Panc1 (cell line): ENCODE measurements at places on chromosomes 1 and 21. TPM values are rescaled to one million over a fixed set of nuclear protein-coding genes. Genes with fewer than 3 reads are reported as not detected.

Gene SAMD13
- 2.2 TPM for total RNA-seq

Gene B4GALT3
- total RNA-seq, result 28.6 TPM

Gene LMO4
- total RNA-seq, result 38.3 TPM

Gene ZNF684
- 5.3 TPM for total RNA-seq

Gene SEMA6C
- 5.7 TPM for total RNA-seq

Gene LENEP
- total RNA-seq, result 0.67 TPM

Gene C1QB
- 0.33 TPM for total RNA-seq

Gene ESRRG
- not detected for total RNA-seq

Gene CACNA1S
- total RNA-seq, result not detected

Gene SLAMF8
- not detected for total RNA-seq

Gene DDOST
- total RNA-seq, result 337 TPM

Gene ATP1B1
- 118 TPM for total RNA-seq

Gene OR10J1
- total RNA-seq, result not detected

DNA sequence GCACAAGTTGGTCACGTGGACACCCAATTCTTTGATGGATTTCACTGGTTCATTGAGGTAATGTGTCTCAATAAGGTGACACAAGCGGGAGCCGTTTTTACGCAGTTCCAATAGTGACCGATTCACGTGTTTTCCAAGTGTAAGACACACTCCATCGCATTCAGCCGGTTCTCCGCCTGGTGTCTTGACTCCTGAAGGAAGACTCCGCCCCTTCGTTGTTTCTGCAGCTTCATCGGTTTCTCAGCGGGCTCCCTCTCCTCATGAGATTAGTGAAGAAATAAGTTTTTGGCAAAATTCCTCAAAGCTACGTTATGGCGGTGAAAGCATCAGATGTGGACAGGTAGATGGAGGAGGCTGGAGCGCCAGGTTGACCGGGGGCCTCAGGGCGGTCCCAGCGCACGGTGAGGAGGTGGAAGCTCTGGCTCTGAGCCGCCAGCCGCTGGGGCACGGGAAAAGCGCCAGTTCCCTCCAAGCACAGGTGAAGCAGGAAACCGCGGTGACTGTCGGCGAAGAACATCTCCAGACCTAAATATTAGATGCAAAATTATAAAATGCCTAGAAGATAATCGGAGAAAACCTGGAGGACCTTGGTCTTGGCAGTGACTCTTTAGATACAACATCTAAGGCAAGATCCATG is 21.0 kb downstream of the CD2 start:
- no peak for DNase-seq

- no peak for DNase-seq
Measured at GRCh38 chr1:12438349-12438924, 179.6 kb downstream of the DHRS3 start.

GRCh38 chr1:70737125-70737524 is 310.5 kb downstream of the PTGER3 start:
- DNase-seq, result no peak

DNA sequence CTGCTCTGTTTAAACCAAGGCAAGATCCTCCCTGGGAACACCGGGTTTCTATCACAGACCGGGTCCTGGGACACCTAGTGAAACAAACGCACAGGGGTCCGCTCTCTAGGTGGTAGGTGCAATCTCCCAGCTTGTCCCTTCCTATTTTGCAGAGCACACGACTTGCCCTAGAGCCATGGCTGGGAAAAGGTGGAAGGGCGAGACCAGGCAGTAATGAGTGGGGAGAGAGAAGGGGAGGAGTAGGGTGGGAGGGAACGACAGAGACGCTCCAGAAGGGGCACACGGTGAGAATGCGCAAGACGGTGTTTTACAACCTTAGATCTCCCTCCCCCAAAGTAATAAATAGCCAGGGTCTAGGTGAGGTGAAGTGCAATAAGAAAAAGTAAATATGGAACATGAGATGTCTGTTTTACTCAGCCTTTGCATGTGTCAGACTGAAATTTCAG is 9.3 kb upstream of the ARHGAP29 start:
- no peak for DNase-seq

DNA sequence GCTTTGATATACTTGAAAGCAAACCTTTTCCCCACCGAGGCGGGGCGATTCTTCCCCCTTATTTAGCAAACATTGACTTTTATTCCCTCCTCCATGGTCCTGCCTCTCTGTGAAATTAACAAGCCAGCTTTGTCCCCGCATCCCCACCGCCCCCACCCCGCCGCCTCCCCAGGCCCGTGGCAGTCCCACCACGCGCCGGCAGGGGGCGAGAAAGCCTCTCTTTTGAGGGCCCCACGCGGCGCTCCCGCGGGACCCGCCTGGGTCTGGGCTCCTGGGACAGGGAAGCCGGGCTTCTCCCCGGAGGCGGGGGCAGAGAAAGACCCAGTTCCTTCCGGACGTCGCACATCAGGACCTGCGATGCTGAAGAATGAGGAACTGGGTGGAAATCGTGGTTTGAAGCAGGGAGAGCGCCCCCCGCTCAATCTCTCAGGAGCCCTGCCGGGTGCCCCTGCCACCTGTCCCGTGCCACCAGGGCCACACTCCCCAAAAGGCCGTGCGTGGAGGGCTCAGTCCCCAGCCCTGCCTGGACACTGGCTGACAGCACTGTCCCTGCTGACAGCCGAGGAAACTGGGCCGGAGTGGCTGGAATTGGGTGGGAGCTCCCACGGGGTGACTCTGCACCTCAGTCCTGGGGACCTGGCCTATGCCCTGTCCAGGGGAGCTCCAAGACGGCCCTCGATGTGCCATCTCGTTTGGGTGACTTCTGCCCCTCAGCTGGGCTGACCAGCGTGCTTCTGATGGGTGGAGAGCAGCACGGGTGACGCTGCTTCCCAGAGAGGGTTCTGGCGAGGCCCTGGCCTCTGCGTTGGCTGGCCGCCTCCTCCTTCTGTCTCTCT is 8.6 kb upstream of the ACTRT2 start:
- no peak for DNase-seq

DNA sequence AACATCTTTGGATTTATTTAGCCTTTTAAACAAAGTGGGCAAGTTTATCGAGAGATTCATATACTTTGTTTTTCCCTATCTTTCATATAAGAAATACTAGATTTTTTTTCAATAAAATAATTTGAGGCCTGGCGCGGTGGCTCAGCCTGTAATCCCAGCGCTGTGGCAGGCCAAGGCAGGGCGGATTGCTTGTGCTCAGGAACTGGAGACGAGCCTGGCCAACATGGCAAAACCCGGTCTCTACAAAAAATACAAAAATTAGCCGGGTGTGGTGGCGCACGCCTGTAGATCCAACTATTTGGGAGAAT is 1.6 kb upstream of the CDC14A start:
- DNase-seq, result no peak

GRCh38 chr1:195738966-195739650 is 869.1 kb downstream of the KCNT2 start:
- no peak for DNase-seq

- no peak for DNase-seq
Measured at GRCh38 chr1:198258491-198258890, 101.7 kb downstream of the NEK7 start.

GRCh38 chr1:156194300-156194652 is 372 bp downstream of the SLC25A44 start:
- DNase-seq, result no peak

DNA sequence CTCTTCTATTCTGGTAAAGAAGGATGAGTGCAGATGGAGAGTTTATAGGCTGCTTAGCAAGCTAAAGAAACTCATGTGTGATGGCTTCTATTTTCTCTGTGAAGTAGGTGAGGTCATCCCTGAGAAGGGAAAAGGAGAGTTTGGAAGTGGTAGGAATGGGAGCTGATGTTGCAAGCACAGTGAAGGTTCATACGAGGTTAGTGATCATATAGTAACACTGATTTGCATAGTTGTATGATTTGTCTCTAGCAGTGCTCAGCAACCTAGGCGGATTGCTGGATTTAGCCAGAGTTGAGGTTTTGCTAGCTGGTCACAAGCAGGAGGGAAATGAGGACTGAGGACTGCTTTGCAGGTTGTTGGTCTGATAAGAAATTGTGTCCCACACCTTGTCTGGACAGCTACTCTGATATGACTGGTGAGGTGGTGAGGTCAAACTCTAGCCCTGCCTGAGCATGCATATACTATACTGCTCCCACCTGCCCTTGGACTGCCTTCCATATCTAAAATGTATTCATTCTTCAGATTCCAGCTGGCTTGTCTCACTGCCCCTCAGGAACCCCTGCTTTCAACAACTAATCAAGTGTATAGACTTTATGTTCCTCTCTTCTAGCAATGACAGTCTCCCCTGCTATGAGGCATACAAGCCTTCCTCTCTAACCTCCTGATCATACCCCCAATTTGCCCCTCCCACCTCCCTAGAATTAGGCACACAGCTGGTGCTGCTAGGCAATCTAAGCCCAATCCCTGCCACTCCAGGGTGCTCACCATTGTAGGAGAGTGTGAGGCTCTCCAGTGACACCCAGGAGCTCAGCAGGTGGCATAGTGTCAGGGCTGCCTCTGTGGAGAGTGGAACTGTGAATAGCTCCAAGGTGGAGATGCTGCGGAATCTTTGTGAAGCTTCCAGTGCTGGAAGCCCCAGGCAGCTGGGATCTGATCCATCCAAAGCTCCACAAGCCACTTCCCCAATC is 18.5 kb downstream of the LRRC41 start:
- DNase-seq, result no peak

GRCh38 chr1:111370871-111371270 is 56.7 kb downstream of the OVGP1 start:
- DNase-seq, result no peak

DNA sequence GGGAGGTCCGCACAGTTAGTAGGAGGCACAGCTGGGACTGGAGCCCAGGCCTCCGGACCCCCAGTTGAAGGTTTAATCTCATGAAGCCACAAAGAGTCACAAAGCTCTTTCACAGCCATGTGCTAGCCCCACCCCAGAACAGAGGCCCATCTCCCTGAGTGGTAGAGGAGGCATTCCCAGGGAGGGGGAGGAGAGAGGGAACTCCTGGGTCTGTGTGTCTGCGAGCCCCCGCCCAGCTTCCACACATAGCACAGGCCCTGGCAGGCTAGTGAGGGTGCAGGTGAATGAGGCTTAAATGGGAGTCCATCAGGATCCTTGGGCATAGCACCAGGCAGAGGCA is 197.8 kb downstream of the MATN1 start:
- no peak for DNase-seq

DNA sequence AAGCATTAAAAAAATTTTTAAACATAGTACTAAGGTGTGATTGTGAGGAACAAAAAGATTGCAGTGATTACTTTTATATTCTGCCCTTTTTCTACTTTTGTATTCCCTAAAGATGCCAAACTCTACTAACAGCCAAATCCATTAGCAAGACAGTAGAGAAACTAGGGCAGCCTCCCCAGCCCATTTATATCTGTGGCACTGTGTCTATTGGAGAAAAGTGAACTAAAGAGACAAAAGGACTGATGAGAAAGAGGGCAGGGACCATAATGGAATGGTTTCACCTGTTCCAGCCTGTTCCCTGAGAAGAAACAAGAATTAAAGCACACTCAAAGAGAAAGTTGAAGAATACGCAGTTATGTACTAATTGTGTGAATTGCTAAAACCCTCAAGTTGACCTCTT is 56.6 kb downstream of the ATG4C start:
- no peak for DNase-seq

DNA sequence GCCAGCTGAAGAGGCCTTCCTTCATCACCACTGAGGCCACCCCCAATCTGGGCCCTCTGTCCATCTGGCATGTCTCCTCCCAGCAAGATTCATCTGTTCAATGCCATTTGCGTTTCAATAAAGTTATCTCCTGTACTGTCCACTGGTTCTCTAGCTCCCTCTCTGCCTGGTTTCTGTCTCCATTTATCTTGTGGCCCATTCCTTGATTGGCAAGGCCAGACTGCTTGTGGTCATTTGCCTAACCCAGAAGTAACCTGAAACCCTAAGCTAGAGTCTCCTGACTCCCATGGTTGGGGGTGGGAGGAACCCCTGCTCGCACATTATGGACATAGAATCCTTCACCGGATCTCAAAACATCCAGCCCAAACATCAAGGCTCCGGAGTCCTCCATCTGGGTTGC is 2.1 kb upstream of the IPO9 start:
- DNase-seq, result no peak

GRCh38 chr1:220527279-220527907 is 543 bp upstream of the MARK1 start:
- no peak for DNase-seq

DNA sequence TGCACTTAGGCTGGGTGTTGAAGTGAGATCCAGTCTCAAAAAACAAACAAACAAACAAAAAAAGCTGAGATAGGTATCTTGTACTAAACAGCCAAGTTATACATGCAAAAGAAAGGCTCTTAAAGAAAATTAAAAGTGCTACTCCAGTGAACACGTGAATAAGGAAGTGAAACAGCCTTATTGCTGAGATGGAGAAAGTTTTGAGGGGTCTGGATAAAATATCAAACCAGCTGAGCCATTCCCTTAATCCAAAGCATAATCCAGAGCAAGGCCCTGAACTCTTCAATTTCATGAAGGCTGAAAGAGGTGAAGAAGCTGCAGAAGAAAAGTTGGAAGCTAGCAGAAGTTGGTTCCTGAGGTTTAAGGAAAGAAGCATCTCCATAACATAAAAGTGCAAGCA is 360.5 kb upstream of the DAB1 start:
- DNase-seq, result no peak

GRCh38 chr1:15848143-15848928 is 829 bp downstream of the SPEN start:
- no peak for DNase-seq

DNA sequence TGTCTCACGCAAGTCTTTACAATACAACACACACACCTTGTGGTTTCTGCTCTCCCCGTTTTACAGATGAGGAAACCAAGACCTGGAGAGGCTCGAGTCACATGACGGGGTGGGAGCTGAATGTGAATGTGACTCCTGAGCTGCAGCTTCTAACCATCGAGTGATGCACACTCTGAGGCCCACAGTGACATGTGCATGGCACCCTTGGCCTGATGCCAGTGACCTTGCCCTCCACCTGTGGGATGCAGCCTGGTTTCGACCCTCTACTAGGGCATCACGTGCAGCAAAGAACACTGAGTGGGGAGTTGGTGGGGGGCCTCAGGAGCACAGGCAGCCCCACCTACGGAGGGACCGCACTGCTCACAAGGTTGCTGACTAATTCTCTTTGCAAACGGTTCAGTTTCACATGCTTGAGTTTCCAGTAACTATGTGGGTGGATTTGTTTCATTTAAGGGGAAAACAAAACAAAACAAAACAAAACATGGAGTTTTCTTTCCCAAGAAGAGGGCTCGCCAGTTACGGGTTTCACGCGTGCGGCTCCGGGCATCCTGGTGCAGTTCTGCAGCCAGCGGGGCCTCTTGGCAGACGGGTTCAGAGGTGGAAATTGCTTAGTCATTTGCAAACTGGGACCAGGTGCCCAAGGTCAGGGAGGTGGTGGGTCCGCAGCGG is 22.9 kb downstream of the SPSB1 start:
- no peak for DNase-seq

GRCh38 chr21:18771845-18772380 is 368.3 kb upstream of the TMPRSS15 start:
- no peak for DNase-seq
